ENCODE measurements at places on chromosomes 7 and 10.

DNA sequence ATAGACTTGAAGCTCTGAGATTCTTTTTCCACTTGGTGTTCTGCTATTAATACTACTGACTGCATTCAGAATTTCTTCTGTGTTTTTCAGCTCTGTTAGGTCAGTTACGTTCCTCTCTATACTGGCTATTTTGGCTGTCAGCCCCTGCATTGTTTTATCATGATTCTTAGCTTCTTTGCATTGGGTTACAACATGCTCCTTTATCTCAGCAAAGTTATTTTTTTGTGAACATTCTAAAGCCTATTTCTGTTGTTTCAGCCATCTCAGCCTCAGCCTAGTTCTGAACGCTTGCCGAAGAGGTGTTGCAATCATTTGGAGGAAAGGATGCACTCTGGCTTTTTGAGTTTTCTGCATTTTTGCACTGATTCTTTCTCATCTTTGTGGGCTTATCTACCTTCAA is 201.5 kb upstream of the GNAI1 start:
- no peak for DNase-seq

DNA sequence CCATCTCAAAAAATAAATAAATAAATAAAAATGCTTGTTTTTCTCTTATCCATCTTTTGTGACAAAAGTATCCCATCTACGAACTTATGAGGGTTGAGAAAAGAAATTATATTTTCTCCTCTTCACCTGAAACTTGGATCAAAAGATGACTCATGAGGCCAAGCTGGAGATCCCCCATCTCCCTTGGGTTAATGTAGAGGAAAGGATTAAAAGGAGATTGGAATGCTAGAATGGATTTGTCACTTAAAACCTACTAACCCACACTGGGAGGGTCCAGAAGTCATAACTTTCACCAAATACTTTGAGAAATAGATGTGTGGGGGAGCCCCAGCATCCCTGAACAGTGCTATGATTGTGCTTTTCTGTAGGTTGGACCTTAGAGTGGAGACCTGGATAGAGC is 46.3 kb upstream of the PIK3CG start:
- DNase-seq: no peak

DNA sequence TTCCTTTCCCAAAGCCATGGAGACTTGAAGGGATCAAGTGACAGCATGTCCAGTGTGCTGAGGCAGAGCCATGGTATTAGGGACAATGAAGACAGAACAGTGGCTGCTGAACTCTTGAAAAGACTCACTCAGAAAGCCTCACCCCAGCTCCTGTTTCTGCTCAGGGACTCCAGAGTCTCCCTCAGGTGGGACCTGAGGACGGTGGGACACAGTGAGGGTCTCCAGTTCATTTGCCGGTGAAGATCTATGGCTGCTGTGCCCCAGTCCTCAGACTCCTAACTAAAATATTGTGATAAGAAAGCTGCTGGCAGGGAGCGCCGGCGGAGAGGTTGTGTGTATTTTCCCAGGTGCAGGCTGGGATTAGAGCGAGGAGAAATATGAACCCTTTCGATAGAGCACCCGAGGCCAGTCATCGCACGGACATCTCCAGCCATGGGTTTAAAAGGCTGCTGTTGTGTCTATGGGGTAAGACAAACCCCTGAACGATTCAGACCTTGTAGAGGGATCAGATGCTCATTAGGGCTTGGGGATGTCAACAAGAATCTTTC is 57.2 kb downstream of the C7orf25 start:
- DNase-seq: no peak

DNA sequence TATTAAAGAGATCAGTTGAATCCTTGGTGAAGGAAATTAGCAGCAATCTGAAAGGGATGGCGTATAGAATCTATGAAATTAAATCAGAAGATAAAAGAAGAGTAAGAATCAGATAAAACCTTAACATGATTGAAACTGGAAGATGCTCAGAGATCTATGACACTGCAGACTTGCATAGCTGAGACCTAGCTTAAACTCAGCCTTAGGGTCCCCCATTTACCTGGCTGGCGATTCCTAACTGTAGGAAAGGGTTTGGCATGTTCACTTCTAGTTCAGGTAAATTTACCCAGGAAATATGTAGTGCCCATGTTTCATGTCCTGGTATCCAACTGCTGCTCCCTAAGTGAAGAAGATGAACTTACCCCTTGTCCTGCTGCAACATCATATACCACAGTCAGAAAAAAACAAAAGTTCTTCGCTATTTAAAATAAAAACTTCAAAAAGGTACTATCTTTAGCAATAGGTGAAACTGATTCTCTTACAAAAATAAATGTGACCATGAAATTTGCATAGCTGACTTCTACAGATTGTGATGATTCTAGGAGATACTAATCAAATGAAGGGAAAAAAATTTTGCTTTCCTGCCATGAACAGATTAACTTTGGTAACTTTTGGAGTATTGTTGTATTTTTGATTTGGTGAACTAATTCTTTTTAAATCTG is 47.8 kb upstream of the TMEM243 start:
- no peak for DNase-seq

- peak; percentile 6 for DNase-seq
Measured at GRCh38 chr7:125934539-125934938, 1004.9 kb upstream of the POT1 start.

- DNase-seq: no peak
Measured at GRCh38 chr7:139361523-139361922, 1.8 kb downstream of the LUC7L2 start.

DNA sequence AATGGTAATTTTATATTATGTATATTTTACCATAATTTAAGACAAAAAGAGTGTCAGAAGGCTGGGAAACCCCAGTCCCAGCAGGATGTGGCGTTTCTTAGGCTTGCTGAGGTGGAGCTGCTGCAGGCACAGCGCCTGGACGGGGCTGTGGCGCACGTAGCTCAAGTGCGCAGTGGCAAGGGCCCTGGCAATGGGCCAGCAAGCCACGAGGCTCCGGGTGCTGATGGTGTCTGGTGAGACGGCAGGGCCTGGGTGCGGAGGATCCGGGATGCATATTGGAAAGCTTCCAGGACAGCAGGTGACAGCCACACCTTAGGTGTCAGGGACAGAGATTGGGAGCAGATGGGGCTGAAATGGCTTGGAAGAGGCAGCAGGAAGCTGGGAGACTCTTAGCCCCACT is 37.2 kb downstream of the CLEC2L start:
- DNase-seq: no peak

DNA sequence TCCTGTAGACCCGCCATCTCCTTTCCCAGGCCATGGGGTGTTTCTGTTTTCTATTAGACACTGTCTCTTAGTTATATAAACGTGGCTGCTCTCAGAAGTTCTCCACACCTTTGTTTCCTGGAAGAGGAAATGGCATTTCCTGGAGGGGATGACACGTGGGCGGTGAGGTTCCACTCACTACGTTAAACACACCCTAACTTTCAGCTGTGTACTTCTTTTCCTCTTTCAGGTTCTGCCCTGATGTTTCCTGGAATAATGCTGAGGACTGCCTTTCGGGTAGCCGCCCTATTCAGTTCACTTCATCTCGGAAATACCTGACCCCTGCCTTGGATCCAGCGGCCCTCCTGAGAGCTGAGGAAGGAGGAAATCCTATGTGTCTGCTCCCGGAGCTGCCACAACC is 3.4 kb upstream of the PRKCQ start:
- DNase-seq: no peak

GRCh38 chr10:99804471-99804870 is 22.0 kb downstream of the ABCC2 start:
- DNase-seq: no peak

DNA sequence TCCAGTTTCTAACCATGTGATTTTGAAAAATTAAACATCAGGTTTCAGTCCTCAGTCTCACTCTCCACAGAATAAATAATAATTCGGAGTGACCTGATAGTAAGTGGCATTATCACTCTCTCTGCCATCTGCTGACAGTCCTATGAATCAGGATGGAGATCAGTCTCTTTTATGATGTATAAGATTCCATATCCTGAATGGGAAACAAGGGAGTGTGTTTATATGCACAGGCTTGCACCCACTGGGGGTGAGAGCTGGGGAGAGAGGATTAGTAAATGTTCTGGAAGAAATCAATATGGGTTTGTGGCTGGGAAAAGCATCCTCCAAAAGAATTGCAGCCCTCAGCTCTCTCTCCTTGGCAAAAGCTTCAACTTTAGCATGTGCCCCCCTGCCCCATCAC is 45.3 kb downstream of the DGKI start:
- no peak for DNase-seq

GRCh38 chr7:155418304-155418703 is 39.6 kb upstream of the EN2 start:
- DNase-seq: no peak

DNA sequence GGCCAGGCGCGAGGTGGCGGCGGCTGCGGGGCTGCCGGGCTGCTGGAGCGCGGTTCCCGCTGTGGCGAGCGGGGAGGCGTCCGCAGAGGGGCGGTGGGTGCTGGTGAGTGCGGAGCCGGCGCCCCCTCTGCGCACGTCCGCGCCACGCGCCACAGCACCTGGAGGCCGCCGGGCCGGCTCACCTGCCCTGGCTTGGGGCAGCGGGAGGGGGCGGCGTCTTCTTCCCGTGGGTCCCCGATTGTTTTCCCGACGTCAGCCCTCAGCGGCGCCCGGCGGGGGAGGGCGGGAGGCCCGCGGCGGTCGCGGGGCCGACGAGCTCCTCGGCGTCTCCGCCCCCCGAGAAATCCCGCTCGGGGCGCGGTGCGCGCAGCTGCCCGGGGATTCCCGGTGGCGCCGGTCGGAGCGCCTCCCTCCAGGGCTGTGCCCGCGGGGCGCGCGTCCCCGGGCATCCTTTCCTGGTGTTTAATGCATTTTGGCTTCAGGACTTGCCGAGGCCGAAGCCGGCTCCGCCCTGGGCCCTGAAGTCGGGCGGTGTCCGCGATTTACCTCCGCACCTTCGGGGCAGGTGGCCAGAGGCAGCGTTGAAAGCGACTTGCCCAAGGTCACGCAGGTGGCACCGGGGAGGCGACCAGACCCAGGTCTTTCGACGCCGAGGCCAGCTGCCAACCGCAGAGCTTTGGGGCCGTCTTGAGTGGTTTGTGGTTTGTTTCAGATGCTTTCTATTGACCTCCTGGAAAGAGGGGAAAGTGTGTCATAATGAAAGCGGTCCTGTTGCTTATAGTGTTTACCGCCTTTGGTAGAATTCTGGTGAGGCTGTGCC is 561 bp downstream of the PLEKHA1 start:
- DNase-seq: peak; percentile 35
